ENCODE measurements at places on chromosomes 5 and 9.

DNA sequence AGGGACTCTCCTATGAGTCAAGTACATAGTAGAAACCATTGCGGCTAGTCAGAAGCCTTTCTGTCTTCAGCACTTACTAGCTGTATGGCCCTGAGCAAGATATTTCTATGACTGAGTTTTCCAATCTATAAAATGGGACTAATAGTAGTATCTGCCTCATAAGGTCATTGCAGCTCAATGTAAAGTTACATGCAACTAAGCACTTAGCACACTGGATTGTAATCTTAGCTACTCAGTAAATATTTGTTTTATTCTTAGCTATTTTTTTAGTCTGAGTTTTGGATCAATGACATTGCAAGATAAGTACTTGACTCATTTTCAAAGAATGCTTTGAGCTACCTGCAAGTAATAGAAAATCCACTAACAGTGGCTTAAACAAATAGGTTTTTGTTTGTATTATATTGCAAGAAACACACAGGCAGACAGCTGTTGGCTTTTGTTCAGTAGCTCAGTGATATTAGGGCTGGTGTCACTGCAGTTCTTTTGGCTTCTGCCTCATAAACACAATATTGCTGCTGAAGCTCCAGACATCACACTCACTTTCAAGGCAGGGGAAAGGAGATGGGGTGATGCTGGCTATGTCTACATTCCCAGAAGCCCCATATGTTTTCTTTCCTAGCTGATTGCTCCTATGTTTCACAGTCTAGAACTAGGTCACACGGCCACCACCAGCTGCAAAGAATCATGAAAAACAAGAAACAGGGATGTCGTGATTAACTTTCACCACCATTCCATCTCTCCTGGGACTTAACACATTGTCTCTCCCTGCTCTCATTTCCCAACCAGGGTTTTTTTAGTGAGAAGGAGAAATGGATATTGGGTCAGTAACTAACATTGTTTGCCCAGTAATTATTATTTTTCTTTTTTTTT lies 26.9 kb upstream of the FAT2 start:
- no peak for DNase-seq

- no peak for DNase-seq
Observed at GRCh38 chr5:168753691-168754254, 174.6 kb upstream of the PANK3 start.

DNA sequence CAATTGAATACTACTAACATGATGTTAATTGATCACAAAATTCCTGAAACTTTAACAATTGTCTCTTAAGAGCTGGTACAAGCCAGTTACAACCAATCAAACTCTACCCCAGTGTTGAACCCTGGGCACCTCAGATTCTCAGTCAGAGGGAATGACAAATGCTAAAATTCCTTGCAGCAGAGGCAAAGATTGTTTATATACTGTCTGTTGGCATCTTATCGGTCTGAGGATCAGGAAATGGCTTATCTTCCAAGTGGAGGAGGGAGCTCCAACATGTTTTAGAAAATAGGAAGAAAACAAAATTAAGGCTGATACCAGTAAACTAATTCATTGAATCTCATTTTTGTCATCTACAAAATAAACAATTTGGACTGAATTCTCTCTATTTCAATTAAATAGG lies 527.8 kb upstream of the ZNF608 start:
- DNase-seq = no peak

- peak; percentile 46 for DNase-seq
Observed at GRCh38 chr9:6667633-6668280, 22.2 kb upstream of the GLDC start.

DNA sequence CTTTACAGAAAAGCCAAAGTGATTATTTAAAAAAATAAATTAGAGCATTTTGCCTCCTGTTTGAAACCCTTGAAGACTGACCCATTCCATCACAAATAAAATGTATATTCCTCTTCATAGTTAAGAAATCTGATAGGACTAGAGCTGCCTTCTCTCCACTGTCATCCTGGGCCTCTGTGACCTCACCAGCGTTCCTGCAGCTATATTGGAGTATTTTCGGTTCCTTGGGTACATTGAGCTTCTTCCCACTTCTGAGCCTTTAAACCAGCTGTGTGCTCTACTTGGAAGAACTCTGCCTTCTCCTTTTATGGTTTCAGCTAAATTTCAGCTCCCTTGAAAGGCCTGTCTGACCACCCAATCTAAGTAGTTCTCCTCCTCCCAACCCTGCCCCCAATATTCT lies 99.1 kb upstream of the ABCA1 start:
- no peak for DNase-seq

- DNase-seq = no peak
Observed at GRCh38 chr9:128159522-128159783, 612 bp upstream of the BBLN start.

DNA sequence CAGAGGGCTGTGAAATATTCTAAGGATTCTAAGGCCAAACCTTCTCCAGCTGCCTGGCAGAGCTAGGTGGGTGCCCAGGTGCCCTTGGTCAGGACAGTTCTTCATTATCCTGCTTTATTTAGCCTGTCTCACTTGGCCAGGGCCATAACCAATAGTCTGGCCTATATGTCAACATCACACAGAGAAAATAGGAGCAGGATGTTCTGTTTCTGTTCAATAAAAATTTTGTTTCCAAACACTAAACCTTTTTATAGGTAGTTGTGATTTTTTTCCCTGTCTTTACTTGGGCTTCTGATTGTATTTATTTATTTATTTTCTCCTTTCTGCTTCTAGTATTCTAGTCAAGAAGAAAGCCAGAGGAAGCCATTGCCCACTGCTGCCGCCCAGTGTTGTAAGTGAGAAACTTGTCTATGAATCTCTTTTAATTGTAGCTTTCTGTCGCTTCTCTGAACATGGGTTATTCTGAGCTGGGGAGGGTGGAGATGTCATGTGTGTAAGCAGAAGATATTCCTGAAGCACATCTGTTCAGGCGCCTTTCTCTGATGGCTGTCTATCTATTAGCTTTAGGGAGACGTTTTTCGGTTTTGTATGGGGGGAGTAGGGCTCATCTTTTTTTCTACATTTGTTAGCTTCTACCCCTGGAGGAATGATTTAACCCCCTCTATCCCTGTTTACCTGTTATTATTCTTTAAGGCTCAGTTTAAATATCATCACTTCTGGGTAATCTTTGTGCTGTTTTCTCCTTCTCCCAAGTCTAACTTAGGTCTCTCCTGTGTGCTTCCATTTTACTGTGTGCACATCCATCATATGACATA lies 97.1 kb downstream of the UNC13B start:
- DNase-seq = peak; percentile 8
